ENCODE measurements at places on chromosomes 6 and 20. TPM values are rescaled to one million over a fixed set of nuclear protein-coding genes. Genes with fewer than 3 reads are reported as not detected.

RNF182 gene
- polyA plus RNA-seq = not detected

BHLHE23 gene
- not detected for polyA plus RNA-seq

GRCh38 chr20:43363506-43363905 lies 94.2 kb upstream of the SRSF6 start:
- no peak for DNase-seq

GRCh38 chr6:13119549-13119948 lies 208.8 kb downstream of the TBC1D7 start:
- no peak overlapping the region for H3K27ac ChIP-seq
- H3K27me3 ChIP-seq = no peaks in the 10 kb centered on the region
- peaks cover 6% of the 10 kb centered on the region for H3K4me1 ChIP-seq
- DNase-seq = no peak
- no peak overlapping the region for H3K4me3 ChIP-seq

- no peak overlapping the region for H3K4me3 ChIP-seq
- peaks cover 12% of the 10 kb centered on the region for H3K36me3 ChIP-seq
- H3K4me1 ChIP-seq = peaks cover 33% of the 10 kb centered on the region
- H3K27ac ChIP-seq = no peak overlapping the region
Observed at GRCh38 chr6:89999945-90000825, 105.9 kb downstream of the GJA10 start.

DNA sequence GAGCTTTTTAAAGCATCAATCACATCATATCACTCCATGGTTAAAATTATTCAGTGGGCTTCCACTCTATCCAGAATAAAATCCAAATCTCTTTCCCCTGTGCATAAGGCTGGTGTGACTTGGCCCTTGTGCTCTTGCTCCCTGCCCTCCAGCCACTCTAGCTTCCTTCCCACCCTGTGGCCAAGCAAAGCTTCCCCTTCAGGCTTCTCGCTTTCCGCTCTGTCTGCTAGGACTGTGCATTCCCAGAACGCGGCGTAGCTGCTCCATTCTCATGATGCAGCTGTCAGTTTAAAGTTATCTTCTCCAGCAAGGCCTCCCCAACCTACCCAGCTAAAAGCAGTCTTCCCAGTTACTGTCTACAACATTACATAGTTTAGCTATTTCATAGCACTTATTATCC lies 19.4 kb upstream of the KCNK16 start:
- H3K36me3 ChIP-seq = peaks cover 8% of the 10 kb centered on the region
- peaks cover 46% of the 10 kb centered on the region for H3K4me1 ChIP-seq
- no peak for DNase-seq
- no peak overlapping the region for H3K27ac ChIP-seq
- H3K27me3 ChIP-seq = peaks cover 10% of the 10 kb centered on the region
- H3K4me3 ChIP-seq = no peak overlapping the region

DNA sequence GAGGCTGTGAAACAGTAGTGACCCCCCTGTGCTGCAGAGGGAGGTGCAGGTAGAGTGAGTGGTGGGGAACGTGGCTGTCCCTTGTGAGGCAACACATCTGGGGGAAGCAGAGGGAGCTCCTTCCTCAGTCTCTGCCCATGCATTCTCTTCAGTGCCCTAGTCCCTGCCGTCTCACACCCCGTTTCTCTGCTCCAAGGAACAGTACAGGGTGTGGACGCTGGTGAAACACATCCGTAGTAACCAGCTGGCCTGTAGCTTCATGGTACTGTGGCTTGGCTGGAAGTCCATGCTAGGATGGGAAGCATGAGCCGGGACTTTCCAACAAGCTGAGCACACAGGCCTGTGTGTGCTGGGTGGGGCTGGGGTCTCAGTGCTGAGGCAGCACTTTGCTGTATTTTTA lies 25.4 kb upstream of the CST3 start:
- no peaks in the 10 kb centered on the region for H3K36me3 ChIP-seq
- no peak for DNase-seq
- H3K27me3 ChIP-seq = no peaks in the 10 kb centered on the region
- no peaks in the 10 kb centered on the region for H3K4me1 ChIP-seq
